Type B pancreatic cell (in vitro differentiated cells): ENCODE measurements at places on chromosomes 7 and 10.

DNA sequence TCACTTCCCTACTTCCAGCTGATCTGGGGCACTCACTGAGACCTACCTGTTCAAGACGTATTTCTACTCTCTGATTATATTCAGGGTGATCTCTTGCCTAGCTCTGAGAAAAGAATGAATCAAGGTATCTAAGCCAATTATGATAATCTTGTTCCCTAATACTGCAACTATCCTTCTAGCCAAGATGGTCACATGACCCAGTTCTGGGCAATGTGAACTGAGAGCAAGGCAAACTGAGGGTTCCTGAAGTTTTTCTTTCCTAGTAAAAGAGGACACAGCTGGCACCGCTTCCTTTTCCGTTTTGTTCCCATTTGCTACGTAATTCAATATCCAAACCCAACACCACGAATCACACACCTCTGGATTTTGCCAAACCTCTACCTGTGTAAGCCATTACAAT is 5.9 kb upstream of the GPAM start:
- no peak for DNase-seq

DNA sequence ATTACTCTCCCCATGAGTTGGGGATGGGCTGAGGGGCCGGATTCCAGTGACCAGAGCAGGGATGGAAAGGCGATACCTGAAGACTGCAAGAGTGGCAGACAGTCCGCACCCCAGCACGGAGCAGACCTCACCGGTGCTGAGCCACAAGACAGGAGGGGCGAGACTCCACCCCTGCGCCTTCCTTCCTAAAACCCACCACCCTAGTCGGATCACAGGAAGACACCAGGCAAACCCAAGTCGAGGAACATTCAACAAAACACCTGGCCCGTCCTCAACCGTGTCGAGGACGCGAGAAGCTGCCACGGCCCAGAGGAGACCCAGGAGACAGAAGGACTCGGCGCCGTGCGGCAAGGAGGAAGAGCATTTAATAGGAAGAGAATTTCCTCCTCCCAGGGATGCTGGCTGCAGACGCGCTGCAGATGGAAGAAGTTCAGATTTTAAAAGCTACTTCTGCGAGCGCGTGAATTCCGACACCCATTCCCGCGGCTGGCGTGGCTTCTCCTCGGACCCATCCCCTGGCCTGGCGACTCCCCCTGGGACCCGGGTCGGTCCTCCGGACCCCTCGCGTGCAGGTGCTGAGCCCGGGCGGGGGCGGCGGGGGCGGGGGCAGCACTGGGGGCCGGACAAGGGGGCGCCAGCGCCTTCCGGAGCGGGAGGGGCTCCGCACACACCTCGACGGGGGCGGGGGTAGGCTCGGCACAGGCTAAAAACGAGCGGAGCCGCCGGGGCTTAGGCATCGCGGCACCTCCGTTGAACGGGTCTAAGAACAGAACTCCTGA is 563 bp upstream of the UTF1 start:
- DNase-seq = no peak

GRCh38 chr10:71437537-71438092 is 40.9 kb downstream of the CDH23 start:
- DNase-seq = no peak

- DNase-seq = no peak
Measured at GRCh38 chr10:3785851-3786271, 852 bp upstream of the KLF6 start.

DNA sequence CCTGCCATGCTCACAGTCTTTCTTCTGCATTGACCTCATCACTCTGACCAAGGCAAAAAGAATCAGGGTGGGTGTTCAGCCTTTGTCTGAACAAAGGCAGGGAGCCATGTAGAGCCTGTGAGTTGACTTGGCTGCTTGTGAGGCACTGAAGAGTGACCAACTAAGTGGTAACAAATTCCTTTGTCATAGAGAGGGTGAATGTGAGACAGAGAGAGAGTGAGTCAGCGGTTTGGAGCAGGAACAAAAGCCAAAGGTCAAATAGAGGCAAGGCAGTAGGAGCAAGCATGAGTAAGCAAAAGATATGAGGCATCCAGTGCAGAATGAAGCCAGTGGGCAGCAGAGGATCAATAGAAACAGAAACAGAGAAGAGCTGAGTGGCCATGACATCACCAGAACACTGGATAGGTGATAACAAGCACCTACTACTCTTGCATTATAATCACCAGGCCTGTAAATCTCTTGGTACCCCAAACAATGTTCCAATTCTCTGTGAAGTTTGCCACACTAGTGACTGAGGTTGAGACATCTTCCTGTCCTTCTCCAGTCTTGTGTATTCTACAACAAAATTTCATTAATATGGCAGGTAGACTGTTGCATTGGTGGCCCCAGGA is 116.2 kb upstream of the LAMB4 start:
- no peak for DNase-seq

DNA sequence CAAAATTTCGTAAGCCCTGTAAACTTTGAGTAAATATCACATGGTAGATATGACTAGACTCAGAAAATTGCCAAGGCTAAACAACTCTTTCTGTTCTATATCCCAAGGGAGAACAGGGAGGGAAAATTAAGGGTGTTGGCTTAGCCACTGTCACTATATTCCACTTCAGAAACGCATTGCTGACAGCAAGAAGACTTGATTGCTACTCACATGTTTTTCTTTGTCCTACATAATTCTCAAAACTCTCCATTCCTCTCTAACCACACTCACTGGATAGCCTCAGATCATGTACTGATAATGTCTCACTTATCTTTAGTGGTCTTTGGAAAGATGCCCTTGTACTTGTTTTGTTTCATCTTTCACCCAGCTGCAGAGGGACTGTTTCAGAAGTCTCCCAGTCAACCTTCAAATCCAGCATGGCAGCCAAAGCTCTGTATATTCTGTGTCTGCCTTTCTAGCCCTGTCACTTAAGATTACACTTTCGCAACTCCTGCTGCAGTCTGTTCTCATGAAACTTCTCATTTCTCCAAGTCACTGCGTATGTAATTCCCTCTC is 582.4 kb upstream of the FZD8 start:
- no peak for DNase-seq

GRCh38 chr7:134639061-134639460 is 7.6 kb upstream of the BPGM start:
- DNase-seq = no peak

DNA sequence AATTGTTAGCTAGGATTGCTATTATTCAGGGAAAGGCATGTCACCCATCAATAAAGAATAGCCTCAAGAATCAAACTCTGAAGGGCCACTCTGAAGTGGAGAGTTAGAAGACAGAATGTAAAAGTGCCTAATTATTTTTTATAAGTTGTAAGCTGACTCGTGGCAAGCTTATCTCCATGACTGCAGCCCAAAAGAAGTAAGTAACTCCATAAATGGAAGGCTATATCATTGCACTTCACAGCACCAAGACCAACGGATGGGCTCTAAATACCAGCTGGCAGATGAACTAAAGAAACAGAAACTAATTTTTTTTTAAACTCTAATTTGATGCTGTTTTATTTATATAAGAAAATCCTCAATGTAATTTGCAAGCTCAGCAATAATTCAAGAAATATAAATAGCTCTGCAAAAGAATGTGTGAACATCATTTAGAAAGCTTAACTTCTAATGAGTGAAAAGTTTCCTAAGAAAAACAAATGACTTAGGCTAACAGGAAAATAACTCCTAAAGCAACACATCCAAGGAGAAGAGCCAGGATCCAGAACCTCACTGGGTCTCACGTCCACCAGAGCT is 165.5 kb downstream of the SNX13 start:
- no peak for DNase-seq
